C1 segment of cervical spinal cord (tissue), 14 donors: ENCODE measurements at places on chromosomes 5 and 9.

DNA sequence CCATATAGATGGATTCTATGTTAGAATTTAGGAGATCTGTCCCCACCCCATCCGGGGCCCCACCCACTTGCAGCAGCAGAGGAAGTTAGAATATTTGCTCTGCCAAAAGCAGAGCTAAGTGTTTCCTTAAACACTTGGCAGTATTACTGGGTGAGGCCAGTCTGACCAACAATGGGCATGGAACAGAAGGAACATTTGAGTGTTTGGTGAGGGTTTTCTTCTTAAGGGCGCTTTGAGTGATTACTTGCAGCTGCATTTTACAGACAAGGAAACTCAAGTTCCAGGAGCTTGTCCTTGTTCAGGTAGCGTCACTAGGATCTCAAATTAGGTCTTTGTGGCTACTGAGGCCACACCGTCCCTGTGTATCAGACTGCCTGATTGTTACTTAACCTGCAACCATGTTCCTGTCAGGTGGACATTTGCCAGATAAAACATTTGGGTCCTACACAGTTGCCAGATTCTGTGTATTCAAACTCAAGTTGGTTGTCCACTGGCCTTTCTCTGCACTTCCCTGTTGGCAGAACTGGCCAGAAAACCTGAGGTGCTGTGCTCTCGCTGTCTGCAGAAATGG, 59.3 kb downstream of the SLC46A2 start:
- no peak for DNase-seq

DNA sequence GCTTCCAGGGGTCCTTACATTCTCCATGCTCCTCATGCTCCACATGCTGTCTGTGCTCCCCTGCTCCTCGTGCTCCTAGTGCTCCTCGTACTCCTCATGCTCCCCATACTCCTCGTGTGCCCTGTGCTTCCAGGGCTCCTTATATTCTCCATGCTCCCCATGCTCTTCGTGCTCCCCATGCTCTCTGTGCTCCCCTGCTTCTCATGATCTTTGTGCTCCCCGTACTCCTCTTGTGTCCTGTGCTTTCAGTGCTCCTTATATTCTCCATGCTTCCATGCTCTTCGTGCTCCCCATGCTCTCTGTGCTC, 51.9 kb downstream of the TRIP13 start:
- DNase-seq, result no peak

GRCh38 chr9:87280421-87280820, 217.2 kb upstream of the DAPK1 start:
- DNase-seq, result no peak

- no peak for DNase-seq
Measured at GRCh38 chr5:172866802-172867748, 33.0 kb downstream of the ERGIC1 start.

GRCh38 chr5:67378256-67378655, 181.7 kb upstream of the CD180 start:
- DNase-seq, result no peak

- no peak for DNase-seq
Measured at GRCh38 chr9:26331223-26331622, 561.4 kb downstream of the CAAP1 start.

DNA sequence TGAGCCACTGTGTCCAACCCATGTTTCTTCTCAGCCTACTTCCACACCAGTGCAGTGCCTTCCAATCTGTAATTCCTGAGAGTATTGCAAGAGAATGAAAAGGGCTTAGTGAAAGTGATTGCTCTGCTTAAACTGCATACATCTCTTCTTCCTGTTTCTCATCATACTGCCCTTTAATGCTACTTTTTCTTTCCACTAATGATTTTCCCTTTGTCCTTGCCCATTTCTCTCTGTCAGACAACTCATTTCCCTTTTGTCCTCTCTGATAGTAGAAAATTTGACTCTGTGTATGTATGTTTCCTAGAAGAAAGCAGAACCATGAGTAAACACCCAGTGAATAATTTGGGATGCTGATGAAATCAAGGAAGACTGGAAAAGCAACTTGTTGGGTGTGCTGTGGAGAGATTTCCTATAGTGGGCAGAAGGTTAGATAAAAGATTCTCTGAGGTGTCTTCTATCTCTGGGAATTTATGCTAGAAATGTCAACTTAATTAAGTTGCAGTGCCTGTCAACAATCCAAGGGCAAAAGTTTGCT, 102.2 kb upstream of the CHD1 start:
- DNase-seq, result no peak

DNA sequence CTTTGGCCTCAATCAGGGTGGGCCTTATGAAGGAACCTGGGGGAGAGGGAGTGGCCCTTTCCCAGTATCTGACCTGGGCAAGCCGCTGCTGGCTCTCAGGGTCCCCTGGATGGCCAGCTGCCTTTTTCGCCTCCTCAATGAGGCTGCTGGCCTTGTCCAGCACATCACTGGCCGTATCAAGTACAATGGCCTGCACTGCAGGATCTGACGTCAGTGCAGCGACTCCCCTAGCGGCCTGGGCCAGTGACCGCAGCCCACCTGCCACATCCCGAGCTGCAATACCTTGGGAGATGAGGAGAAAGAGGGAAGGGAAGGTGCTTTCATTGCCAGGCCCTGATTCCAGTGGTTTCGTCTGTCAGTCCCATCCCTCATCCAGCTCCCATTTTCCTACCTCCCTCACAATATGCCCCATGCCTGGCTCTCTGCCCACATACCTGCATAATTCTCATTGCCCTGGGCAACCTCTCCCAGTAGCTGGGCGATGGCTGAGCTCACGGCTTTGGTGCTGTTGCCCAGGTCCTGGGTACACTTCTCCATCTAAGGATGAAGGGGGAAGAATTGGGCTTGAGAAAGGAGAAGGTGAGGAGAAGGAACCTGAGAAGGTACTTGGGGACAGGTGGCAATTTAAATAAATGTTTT, 19.1 kb downstream of the TLN1 start:
- DNase-seq, result no peak

- no peak for DNase-seq
Measured at GRCh38 chr5:149765932-149766331, 35.8 kb downstream of the PPARGC1B start.

- no peak for DNase-seq
Measured at GRCh38 chr9:20087481-20087880, 298.6 kb upstream of the SLC24A2 start.

DNA sequence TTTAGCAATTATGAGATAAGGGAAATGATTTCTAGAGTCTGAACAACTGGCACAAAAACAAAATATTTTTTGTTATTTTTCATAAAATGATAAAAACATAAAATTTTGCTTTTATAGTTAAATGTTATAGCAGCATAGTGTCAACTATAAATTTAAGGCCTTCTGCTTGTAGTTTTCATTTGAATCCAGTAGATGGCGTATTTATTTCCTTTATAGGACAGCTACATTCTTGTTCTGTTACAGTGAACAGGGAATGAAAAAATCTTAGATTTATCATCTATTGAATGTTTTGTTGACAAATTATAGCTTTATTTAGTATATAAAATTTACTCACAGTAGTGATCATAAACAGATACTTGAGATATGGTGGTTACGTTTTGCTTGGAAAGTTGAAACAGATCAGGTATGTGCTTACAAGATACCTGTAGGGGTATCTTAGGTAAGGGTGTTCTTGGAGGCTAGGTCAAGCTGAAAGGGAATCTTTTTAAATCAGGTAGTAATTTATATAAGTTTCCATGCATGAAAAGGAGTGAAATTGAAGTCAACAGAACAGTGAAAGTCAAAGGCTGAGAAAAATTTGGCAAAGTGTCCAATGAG, 239.3 kb upstream of the GRIN3A start:
- no peak for DNase-seq

DNA sequence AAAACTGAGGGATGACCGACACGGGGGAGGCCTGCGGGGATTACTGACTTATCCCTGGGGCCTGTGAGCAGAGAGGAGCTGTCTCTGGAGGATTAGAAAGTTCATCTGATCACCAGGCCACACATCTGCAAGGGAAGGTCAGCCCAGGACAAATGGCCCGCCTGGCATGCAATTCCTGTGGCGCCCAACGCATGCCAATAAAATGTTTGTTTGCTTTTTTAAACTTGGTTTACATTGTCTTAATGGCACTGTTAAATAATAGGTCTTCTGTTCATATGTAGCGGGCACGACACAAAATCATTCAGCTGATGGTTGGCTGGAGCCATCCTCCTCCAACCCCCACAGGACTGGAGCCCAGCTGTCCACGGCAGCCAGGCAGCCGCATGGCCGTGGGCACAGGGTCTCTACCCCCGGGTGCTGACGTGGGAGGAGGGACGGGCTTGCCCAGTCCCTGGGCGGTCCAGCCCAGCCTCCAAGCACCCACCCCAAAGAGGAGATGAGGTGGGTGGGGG, 41.0 kb upstream of the SLC12A7 start:
- no peak for DNase-seq

- DNase-seq, result no peak
Measured at GRCh38 chr5:171419688-171420430, 412 bp downstream of the FGF18 start.

DNA sequence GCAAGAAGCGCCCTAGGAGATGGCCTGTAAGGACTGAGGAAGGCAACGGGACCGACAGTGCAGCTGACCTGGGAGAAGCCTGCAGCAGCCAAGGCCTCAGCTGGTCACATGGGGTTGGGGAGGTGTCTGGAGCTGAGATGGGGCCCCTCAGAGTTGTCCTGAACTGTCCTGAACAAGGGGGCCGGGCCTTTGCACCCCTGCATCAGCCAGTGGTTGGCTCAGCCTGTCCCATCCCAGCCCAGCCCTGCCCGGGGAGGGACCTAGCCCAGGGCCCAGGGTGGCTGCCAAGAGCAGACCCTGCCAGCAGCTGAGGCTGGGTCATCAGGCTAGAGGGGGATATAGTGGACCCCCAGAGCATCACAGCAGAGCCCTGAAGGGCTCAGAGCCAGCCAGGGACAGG, 122.8 kb upstream of the PPP1R26 start:
- no peak for DNase-seq

GRCh38 chr5:149285153-149285552, 13.5 kb downstream of the AFAP1L1 start:
- DNase-seq, result no peak

DNA sequence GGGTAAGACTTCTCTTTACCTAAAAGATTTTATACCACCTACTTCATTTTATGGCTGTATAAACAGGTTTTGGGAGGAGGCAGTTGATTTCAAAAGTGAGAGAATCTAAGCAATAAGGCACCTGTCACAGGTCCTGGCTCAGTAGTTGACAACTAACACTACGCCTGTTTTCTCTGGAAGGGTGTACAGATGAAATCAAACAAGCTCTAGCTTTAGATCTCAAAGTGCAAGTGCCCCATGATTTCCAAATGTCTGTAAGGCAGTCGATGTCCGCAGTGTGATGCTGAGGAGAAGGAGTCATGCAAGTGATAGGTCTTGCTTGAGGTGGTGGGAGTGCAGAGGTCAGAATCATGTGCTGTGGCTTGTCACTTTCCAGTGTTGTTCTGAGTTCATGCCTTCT, 66.1 kb downstream of the GPR21 start:
- no peak for DNase-seq

- DNase-seq, result no peak
Measured at GRCh38 chr9:69319324-69320025, 5.5 kb upstream of the ENTREP1 start.

DNA sequence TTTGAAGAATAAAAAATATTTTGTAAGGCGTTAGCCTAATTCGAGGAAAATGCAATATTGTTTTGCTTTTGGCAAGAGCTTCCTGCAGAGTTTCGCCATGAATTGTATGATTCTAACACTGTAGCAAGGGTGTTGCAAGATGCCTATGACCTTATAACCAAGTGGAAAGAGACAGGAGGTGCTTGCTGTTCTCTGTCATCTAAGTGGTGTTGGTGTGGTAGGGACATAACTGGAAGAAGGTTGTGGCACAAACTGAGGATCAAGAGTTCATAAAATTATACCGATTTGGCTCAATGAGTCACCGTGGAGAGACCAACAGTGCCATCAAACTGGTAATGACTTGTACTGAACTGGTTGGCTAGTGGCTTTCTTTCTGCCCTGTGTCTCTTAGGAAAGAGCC, 6.3 kb downstream of the STC2 start:
- no peak for DNase-seq

DNA sequence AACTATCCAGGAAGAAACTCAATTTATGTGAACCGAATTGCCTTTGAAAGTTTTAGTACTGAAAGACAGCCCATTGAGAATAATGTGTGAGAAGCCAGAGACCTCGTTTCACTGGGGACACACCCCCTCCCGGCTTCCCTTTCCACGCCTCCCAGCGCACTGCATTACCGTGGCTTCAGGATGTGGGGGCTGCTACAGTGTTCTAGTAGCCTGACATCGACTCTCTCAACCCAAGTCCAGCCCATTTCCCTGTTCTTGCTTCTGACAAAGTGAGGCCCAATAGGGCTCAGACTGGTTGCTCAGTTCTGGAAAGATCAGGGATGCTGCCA, 3.5 kb downstream of the PAX5 start:
- DNase-seq, result no peak

GRCh38 chr9:116191576-116192415, 38.2 kb downstream of the PAPPA start:
- no peak for DNase-seq

- DNase-seq, result no peak
Measured at GRCh38 chr5:79853028-79853427, 138.0 kb downstream of the MTX3 start.

DNA sequence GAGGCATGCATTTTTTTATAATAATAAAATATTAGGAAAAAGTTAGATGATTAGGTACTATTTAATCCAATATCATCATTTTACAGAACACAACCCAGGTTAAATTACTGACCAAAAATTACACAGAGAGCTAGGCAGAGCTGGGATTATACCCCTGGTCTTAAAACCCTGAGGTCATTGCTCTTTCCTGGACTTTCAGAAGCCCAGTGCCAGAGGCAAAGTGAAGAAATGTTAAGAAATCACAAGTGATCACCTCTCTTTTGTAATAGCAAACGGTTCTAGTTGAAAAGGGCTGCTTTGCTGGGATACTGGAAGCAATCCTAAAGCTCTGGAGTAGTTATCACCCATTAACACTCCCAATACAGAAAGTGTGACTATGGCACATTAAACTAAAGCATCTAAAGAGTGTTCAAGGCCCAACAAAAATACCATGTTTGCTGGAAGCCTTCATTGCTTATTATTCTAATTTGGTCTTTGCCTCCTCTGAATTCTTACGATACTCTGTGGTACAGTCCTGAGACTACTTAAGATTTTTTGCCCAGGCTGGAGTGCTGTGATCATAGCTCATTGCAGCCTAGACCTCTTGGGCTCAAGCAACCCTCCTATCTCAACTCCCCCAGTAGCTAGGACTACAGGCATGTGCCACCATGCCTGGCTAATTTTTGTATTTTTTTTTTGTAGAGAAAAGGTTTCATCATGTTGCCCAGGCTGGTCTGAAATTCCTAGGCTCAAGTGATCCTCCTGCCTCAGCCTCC, 575.9 kb downstream of the RAB3C start:
- no peak for DNase-seq

GRCh38 chr9:81384911-81385310, 304.4 kb downstream of the TLE1 start:
- no peak for DNase-seq

DNA sequence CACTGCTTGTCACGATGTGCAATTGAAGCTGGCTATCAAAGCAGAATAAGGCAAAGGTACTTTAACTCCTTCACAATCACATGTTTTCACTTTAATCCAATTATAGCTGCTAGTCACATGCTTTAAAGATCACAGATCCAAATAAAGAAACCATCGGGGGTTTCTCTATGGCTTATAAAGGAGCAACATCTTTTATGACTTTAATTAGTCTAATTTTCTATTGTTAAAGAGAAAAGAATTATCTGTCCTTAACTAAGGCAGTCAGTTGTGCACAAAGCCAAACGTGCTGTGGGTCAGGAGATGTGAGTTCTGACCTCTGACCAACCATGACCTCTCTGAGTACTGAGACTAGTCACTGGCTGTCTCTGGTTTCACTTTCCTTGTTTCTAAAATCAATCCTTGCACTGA, 561.1 kb downstream of the RAB3C start:
- DNase-seq, result no peak

- no peak for DNase-seq
Measured at GRCh38 chr5:159427180-159428012, 97.1 kb upstream of the IL12B start.
